ENCODE measurements at places on chromosomes 12 and 14.

- DNase-seq, result no peak
Measured at GRCh38 chr12:123427036-123427769, 9.3 kb downstream of the RILPL2 start.

GRCh38 chr12:76084863-76085519 lies 506 bp upstream of the NAP1L1 start:
- peak; percentile 83 for DNase-seq

DNA sequence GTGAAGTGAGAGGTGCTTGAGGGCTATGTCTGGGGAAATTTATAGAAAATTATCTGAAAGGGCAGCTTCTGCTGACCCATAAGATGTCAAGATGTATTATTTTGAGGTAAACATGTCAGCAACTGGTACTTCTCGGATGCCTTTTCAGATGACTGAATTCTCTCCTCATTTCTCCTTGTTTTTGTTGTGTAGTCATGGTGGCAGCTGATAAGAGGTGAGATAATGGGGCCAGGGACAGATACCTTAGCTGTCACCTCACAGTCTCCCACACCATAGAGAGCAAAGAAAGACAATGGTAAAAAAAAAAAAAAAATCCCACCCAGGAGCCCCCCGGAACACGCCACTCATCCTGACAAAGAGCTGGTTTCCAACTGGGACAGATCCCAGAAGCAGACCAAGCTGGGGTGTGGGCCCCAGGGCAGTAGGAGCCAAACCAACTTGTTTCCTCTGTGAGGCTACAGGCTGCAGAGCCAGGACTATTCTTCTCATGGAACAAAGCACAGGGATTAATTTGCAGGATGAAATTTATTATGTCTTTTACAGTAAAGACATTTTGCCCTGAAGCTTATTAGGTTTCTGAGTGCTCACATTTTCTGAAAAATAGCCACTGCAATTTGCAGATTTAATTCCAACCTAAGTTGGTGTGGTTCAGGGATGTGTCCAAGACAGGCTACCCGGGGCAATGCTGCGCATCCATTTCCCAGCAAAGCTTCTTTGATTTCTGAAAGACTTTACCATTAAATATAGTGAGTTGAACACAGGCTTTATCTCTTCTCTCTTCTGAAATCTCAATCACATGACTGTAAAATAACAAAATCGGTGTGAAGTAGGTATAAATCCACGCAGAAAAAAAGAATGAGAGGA lies 52.2 kb downstream of the NDUFA12 start:
- DNase-seq, result no peak

DNA sequence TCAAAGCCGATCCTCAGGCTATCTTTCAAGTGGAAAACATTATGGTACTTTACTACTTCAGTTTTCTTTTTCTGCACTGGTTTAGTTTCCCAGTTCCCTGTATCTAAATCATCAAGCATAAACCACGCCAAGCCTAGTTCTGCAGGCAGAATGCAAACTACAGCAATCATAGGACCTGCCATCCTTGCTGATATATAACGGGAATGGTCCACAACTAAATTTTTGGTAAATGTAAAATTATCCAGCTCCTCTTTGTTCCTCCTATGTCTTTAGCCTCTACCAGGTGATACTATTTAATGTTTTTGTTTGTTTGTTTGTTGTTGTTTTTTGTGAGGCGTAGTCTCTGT lies 19.3 kb upstream of the PALS1 start:
- no peak for DNase-seq

DNA sequence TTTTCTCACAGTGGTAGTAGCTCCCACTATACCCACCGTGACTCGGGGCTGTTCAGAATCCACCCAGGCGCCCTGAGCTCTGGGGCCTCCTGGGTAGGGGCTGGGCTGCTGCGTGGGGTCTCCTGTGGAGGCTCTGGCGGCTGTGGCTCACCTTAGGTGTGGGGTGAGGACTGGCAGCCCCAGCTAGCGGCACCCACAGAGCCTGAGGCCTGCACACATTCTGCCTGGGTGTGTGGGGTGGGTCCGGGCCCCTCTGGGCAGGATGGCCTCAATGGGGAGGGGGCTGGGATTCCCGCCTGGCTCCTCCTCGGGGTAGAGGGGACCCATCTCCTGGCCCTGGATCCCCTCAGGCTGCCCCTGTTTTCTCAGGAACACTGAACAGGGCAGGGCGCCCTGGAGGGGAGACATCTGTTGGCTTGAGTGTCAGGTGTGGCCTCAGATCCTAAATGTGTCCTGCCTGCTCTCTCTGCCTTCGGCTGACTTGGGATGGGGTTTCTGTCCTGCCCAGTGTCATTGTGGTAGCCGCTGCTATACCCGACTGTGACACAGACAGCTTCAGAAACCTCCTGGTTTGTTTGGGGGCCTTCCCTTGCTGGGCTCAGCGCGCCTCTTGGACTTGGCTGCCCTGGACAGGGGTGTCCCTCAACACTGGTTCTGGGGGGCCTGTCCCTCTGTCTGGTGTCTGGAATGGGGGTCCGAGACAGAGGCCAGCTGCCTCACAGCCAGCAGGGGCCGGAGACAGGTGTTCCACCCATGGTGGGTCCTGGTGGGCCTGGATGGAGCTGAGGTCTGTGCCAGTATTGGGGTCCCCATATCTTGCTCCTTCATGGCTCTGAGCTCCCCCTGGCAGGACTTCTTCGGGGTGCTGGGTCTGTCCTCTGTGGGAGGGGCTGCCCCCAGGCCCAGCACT lies 354.9 kb downstream of the TMEM121 start:
- no peak for DNase-seq

DNA sequence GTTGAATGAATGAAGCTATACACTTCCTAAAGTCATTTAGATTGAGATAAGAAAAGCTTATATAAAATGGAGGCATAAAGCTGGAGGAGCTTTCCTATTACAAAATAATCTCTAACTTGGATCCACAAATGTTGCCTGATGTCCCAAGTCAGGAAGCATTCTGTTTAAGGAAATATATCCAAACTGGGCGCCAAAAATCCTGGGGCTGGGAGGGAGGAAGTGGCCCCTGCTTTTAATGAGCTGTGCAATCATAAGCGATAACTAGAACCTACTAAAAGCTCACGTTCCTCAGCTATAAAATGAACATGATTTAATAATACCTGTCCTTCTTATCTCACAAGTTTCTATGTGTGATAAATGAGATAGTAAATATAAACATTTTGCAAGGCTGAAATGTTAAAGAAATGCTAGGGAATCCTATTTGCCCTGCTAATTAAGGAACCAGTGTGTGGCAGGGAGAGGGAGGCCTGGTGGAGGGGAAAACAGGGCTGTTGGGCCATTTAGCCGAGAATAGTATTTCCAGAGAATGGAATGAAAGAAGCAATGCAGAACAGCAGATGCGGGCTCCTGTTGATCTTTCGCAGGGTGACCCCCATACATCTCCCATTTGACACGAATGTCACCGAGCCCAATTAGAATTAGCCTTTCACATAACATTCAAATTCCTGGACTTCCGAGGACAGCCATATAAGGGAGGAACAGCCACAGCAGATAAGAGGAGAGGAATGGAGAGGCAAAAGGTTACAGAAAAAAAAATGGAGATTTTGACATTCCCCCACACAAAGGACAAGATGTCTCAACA lies 25.9 kb downstream of the DUSP6 start:
- no peak for DNase-seq

DNA sequence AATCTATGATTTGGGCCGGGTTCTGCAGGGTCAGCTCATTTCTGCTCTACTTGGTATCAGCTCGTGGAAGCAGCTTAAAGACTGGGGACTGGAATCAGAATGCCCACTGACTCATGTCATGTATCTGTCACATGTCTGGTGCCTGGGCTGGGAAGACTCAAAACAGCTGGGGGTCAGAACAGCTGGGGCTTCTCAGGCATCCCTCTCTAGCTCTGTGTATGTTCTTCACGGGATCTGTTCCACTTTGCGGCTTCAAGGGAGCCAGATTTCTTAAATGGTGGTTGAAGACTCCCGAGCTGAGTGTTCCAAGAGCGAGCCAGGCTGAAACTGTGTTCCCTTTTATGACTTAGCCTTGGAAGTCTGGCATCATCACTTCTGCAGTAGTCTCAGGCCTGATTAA lies 11.9 kb downstream of the AEBP2 start:
- DNase-seq, result no peak

DNA sequence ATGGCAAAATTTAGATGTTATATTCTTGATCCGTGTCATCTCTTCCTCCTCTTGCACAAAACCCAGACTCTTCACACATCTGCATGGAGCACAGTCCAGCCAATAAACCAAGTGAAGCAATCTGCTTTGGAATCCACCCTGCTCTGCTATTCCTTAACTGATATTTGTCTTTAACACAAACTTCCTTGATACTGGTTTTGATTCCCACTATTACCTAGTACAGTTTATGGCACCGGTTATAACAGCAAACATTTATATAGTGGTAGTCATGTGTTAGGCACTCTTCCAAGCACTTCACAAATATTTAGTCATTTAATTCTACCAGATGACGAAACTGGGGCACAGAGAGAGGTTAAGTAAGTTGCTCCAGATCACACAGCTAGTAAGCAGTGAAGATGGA lies 12.5 kb downstream of the STYK1 start:
- DNase-seq, result no peak

DNA sequence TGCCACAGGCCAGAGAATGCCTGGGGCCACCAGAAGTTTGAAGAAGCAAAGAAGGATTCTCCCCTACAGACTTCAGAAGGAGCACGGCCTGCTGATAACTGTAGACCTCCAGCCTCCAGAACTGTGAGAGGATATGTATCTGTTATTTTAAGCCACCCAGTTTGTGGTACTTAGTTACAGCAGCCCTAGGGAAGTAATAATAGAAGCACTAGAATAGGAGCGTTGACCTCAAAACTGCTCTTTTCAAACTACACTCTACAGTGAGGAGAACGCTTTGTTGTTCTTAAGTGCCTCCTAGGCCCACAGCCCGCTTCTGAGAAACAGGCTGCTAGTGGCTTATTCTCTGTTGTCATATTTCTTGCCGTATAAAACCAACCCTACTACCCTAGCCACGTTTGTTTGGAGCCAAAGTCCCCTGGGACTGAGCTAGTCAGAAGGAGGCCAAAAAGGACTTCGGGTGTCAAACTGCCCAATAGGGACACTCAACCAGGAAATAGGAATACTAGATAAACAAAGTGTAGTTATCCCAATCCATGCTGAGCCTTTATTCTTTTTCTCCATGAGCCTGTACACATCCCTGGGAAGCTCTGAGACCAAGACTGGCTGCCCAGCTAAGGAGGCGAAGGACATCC lies 38.5 kb upstream of the FRS2 start:
- DNase-seq, result no peak

DNA sequence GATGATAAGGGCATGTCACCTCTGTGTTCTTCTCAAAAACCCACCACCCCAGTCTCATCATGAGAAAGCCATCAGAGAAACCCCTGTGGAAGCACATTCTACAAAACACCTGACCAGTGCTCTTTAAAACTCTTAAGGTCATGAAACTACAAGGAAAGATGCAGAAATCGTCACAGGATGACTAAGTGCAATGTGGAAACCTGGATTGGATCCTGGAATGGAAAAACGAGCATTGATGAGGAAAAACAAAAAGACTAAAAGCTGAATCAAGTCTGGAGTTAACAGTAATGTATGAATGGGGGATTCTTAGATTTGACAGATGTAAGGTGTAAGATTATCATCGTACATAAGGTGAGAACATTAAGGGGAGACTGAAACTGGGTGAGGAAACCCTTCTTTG lies 211.0 kb downstream of the TBX5 start:
- DNase-seq, result no peak

GRCh38 chr12:55955800-55956508 lies 9.9 kb downstream of the PMEL start:
- no peak for DNase-seq

DNA sequence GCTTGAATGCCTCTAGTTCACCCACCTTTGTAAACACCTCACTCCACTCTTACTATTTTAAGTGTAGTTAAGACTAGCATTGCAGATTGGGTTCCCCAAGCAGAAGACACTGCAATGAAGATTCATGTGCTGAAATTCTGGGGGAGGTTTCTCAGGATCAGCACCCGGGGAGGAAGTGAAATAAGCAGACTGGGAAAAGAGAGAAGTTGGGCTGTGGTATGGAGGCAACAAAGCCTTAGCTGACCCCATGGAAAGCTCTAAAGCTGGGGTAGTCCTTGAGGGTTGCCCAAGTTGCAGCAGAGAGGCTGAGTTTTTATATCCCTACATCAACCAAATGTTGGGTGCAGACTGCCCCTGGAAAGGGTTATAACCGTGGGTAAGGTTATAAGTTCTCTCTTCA lies 23.9 kb upstream of the IGF1 start:
- DNase-seq, result no peak

All from amygdala (tissue), 56 donors.